ENCODE measurements at places on chromosomes 13 and 19.

DNA sequence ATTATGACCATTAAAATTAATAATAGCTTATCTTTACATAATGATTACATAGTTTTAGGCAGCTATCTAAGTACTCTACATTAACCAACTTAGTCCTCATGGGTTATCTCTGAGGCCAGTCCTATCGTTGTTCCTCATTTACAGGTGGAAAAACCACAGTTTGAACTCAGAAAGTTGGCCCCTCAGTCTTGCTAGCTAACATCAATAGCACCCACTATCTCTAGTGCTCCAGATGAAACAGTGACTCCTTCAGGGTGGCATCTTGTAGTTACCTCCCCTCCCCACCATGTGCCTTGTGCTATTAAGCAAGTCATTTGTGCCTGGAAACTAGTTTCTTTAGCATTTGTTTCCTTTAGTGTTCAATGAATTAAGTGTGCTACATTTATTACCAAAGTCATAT is 1086.7 kb downstream of the EFNB2 start:
- DNase-seq: no peak

GRCh38 chr13:20491926-20492435 is 33.7 kb downstream of the CRYL1 start:
- DNase-seq: no peak

- DNase-seq: no peak
These were observed 43.9 kb downstream of the SLC10A2 start for GRCh38 chr13:103022336-103022735.

- no peak for DNase-seq
These were observed 131.6 kb downstream of the HS6ST3 start for GRCh38 chr13:96221471-96221870.

GRCh38 chr13:50318887-50319286 is 303.6 kb downstream of the KCNRG start:
- DNase-seq: no peak

DNA sequence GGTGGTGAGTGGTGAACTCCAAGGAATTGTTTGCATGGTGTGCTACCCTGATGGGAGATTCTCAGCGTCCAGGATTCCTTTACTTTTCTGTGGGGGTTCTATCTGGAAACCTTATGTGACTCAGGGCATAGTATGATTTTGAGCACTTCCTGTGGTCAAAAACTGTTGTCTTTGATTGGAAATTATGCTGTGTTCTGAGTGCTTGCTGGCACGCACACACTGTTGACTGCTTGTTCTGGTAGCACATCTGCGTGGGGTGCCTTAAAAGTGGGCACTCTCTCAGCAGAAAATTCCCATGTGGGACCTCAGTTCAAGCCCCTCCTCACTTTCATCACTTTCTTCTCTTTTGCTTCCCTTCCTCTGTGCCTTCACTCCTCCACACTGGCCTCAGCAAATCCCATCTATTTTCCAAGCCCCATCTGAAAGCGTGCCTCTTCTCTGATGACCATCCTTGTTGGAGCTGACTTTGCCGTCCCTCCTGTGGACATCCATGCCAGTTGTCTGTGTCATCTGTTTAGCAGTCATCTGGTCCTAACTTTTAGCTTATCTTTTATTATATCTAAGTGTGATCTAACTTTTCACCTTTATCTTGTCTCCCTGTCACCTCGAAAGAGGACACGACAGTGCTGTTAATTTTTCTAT is 56.4 kb upstream of the NPAS1 start:
- DNase-seq: no peak

- no peak for DNase-seq
These were observed 37.3 kb downstream of the COL4A1 start for GRCh38 chr13:110269509-110270185.

- peak; percentile 39 for DNase-seq
These were observed 14.2 kb downstream of the OR7A17 start for GRCh38 chr19:14871619-14872230.

DNA sequence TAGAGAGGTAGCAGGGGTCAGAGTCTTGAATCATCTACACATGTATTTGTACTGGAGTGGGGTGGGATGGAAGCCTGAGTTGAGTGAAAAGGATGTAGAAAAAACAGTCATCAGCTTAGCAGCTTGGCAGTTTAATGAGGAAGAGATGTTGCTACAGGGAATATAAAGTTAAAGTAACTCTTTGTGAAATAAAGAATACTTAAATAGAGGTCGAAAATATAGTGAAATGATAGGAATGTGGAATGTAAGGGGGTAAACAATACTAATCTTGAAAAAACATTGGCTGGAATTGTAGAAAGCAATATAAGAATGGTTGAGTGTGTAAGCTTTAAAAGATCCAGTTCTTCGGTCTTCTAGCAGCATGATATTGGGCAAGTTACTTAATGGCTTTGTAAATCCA is 22.7 kb downstream of the NUP58 start:
- no peak for DNase-seq

DNA sequence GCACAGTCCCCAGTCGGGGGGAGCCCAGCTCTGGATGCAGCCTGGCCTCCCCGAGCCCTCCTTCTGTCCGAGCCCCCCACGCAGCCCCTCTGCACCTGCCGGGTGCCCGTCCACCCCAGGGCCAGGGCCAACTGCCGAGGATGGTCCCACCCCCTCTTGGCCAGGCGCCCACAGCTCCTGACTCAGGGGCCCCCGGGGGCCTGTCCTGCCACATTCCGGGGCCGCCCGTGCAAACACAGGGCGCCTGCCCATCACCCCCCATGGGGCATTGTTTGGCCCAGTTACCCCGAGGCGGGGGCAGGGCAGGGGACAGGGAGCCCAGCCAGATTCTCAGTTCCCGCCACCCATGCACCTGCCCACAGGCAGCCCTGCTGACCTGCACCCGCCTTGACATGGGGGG is 5.3 kb upstream of the TCF3 start:
- no peak for DNase-seq

DNA sequence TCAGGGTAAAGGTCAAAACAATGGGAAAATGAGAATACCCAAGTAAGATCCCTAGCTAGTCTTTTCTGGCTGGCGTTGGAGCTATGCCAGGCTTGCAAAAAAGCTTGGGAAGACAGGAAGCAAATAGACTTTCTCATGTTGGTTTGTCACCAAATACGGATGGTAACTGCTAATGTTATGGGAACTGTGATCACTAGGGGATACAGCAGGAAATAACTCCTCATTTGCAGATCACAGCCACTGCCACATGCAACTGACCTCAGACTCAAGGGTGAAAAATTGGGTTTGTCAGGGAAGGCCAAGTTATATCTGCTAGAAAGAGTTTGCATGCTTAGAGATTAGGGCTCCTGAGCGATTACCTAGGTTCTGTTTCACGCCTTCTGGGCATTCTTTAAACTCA is 162.9 kb downstream of the NHLRC3 start:
- no peak for DNase-seq

GRCh38 chr19:40752257-40752781 is 1.3 kb downstream of the SNRPA start:
- no peak for DNase-seq

- DNase-seq: no peak
These were observed 387.2 kb downstream of the GPC5 start for GRCh38 chr13:91785431-91786119.

GRCh38 chr19:21921691-21922180 is 85.8 kb upstream of the ZNF43 start:
- DNase-seq: no peak

- no peak for DNase-seq
These were observed 7.1 kb downstream of the LATS2 start for GRCh38 chr13:21054313-21054712.

- no peak for DNase-seq
These were observed 52.0 kb downstream of the DIAPH3 start for GRCh38 chr13:60111691-60112090.

DNA sequence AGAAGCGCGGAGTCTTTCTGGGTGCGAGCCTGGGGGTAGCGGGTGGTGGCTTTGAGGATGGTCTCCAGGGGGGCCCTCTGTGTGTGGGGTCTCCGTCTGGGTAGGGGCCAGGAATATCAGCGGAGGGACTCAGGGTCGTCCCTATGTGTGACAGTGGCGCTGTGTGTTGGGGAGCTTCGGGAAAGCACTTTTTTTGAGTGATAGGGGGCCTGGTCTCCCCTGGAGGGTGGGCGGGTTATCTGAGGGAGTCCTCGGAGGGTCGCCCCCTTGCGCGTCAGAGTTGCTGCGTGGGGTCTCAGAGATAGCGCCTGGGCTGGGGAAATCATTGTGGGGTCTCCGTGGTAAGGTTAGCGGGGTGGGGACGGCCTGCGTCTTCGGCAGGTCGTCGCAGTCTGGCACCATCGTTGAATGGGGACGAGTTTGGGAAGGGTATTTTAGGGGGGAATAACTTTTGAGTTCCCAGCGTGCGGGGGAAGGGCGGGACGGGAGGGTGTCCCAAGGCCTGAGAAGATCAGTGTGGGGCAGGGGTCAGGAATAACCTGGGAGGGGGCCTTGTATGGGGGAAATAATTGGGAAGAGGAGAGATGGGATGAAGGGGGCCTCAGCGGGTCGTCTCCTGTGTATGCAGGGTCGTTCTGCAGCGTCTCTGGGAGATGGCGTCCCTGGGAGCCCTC is 857 bp downstream of the IER2 start:
- peak; percentile 34 for DNase-seq

DNA sequence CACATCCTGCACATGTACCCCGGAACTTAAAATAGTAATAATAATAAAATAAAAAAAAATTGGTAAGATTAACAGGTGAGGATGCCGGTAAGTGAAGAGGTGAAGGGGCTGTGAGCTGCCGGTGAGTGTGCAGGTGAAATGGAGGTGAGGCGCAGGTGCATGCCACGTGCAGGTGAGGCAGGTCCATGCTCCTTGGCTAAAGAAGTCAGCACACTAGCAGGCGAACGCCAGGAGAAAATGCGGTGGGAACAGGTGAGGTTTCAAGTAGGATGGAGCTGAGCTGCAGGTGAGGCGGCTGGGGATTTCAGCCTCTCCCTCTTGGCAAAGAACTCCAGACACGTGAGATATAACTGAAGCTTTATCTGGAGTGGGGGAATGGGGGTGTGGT is 7.5 kb upstream of the TNFSF14 start:
- no peak for DNase-seq

- DNase-seq: no peak
These were observed 15.7 kb upstream of the ENOX1 start for GRCh38 chr13:43802511-43802910.

DNA sequence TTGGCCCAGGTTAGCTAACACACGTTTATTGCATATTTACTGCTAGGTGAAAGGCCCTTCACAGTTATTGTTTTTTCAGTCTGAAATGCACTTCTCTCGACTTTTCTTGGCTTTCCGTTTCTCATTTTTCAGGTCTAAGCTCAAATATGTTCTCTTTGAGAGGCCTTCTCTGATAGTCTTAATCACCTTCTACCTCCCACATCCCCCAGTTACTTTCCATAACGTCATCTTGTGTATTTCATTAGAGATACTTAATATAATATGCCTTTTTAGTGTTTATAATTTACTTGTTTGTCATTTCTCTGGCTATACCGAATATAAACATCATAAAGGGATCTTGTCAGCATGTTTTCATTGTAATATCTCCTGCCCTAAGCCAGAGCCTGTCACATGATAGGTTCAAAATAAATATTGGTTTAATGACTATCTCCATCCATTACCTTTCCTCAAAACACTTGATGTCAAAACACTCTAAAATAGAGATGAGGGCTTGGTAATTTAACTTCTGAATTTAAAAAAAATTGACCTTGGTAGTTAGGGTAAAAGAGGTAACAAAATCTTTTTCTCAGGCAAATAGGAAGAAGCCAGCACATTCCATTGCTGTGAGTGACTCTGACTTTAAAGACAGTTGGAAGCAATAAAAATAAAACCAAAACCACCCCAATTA is 168.6 kb upstream of the RFC3 start:
- DNase-seq: no peak

Measured in OCI-LY7 (cell line).